ENCODE measurements at places on chromosomes 6 and 20.

- DNase-seq, result no peak
Measured at GRCh38 chr6:28659250-28659566, 133.5 kb downstream of the GPX5 start.

DNA sequence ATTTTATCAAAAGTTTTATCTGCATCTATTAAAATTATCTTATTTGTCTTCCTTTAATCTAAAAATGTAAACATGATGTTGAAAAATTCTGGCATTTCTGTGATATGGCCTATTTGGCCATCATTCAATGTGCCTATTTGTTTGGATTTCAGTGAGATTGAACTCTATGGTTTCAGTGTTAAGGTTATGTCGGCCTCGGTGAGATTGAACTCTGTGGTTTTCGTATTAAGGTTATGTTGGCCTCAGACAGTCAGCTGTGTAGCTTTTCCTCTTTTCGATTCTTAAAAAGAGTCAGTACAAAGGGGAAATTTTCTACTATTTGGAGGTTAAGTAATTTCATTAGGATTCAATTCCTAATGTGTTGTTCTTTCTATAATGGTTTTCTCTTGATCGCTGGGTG is 320.6 kb downstream of the PACRG start:
- DNase-seq, result no peak

DNA sequence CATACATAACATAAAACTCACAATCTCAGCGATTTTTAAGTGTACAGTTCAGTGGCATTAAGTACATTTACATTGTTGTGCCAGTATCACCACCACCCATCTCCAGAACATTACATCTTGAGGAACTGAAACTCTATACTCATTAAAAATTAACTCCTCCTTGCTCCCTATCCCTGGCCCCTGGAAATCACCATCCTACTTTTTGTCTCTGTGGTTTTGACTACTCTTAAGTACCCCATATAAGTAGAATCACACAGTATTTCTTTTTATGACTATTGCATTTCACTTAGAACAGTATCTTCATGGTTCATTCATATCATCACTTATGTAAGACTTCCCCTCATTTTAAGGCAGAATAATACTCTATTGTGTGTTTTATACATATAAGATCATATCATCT is 1108.1 kb downstream of the GRIK2 start:
- no peak for DNase-seq

DNA sequence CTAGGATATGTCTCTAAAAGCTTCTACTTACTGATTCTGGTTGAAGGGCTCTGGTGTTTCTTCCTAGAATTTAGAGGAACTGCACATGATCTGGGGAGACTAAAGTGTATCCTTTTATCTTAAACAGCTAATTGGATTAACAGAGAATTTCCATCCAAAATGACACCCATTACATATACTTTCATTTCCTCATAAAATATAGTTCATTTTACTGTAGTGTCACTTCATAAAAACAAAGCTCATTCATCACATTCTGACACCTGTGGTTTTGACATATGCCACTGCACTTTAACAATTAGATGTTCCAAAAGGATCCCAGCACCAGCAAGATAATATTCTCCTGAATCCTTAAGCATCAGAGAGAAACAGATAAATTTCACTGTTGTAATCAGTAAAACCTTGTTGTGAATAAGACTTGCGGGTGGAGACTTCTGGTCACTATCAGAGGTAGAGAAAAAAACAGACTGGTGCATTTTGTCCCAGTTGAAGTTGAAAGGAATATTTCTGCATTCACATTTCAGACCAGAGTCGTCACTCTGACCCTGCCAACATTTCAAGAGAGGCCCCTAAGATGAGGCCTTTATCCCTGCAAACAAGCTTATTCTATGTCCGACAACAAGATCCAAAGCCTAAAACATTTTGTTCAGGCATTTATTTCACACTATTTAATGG is 175.3 kb upstream of the BMP5 start:
- DNase-seq, result no peak

DNA sequence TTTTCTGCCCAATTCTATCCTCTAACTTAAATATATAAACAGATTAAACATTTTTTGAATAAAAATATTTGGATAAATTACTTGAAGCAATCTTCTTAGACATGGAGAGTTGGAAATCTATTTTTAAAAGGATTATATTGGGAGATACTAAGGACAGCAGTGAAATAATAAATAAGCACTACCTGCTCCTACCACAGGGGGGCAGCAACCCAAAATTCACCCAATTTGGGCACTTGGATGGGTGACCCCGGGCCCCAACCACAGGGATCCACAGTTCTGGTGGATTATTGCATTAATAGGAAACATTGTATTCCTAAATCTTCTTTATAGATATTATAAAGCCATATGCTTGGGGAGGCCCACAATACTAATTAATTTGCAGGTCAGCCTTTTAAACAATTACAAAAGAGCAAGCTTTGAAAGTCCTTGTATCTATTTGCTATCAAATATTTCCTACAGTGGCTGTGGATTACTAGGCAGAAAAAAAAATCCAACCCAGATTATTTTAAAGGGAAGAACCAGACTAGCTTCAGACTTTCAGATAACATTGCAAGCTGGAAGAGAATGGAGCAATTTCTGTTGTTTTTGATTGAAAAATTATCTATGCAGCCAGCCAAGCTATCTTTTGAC is 66.4 kb upstream of the PDE10A start:
- DNase-seq, result peak; percentile 82

DNA sequence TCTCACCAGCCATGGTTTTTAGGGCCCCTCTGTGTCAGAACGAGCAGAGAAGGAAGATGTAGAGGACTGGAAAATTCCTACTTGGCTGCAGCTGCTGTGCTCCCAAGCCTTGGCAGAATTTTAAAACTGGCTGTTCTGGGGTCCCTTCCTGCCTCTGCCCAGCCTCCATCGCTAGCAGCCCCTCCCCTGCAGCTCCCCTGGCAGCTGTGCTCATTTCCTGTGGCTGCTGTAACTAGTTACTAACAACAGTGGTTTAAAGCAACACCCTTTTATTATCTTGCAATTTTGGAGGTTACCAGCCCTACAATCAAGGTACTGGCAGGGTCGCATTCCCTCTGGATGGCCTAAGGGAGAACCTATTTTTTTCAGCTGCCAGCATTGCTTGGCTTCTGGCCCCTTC is 3.7 kb upstream of the CST11 start:
- no peak for DNase-seq

GRCh38 chr6:88919032-88919431 is 44.4 kb downstream of the RNGTT start:
- no peak for DNase-seq

- no peak for DNase-seq
Measured at GRCh38 chr6:24779416-24780016, 4.8 kb downstream of the GMNN start.

DNA sequence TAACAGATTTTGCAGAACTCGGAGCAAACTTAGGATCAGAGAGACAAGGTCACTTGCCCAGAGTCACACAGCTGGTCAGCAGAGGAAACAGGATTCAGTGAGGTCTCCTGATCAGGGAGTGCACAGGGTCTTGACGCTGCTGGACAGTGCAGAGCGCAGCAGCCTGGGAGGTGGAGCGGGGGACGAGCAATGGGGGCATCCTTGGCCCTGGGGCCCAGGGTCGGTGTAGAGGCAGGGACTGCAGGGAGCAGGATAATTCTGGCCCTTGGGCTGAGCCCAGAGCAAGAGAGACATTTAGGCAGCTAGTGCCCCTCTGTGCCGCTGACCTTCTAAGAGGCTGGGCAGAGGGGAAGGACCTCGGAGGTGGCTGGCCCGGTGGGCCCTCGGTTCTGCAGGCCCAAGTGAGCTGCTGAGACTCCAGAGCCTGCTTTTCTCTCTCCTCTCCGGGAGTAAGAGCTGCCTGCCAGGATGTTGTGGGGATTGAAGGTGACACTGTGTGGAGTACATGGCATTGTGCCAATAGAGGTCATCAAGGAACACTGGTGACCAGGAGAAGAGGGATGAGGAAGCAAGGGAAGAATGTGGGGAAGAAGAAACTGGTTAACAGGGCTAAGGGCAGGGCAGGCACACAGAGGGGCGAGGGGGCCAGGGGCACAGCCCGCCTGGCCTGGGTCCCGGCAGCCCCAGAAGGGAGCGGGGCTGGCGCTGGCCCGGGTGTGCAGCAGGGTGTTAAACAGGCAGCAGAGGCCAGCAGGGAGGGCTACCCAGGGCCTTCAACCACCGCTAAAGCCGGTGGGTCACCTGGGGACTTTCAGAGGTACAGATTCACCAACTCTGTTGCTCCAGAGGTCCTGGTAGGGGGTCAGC is 122.0 kb downstream of the AGPAT4 start:
- no peak for DNase-seq

DNA sequence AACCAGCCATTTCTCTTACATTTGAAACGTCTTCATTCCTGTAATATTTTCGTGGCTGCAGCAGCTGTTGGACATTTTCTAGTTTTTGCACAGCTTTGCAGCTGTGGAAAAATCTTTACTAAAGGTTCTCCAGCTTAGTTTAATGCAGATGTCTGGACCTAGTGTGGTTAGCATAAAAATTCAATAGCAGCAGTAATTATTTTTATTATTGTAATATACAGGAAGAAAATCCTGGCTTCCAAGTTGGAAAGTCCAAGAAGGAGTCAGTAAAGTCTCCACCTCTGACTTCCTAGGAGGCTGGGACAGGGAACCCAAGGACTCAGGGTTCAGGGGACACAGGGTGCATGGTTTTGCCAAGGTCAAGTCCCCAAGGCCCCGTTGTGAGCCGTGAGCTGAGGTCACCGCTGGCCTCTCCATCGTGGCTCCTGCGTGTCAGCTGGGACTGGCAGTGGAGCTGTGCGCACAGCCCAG is 230.6 kb downstream of the FNDC1 start:
- DNase-seq, result no peak

- peak; percentile 63 for DNase-seq
Measured at GRCh38 chr20:29878281-29878741, 1379.2 kb upstream of the DEFB115 start.

DNA sequence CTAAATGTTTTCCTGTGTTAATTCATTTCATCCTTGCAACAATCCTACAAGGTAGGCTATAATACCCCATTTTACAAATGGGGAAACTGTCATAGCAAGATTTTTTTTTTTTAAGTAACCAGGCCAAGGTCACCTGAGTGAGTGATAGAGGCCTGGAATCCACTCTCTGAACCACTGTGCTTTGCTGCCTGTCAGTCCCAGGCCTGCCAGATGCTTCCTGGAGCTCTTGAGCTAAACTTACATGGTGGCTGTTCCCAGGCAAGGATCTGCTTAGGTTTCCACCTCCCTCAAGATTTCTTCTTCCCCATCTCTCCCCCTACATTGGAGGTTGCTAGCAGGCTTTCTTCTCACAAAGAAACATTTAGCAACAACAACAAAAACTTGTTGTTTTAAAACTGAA is 32.7 kb upstream of the RNF8 start:
- DNase-seq, result no peak

- no peak for DNase-seq
Measured at GRCh38 chr6:99521633-99522151, 6.5 kb upstream of the USP45 start.

DNA sequence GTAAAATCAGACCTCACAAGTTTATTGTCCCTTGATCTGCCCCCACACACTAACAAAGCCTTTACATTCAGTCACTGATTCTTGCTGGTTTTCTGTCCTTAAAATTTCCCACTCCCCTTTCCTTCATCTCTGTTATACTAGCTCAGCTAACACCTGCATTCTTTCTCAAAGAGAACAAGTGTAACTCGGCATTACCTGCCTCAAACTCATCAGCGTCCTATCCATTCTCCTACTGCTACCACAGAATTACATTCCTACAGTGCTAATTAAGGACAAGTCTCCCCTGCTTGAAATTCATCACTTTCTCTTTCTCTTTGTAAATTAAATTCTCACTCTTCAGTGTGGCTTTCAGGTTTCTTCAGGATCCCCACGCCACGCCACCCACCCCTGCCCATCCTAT is 773.2 kb downstream of the FRK start:
- DNase-seq, result no peak

GRCh38 chr6:3377536-3378397 is 79.1 kb downstream of the SLC22A23 start:
- no peak for DNase-seq

DNA sequence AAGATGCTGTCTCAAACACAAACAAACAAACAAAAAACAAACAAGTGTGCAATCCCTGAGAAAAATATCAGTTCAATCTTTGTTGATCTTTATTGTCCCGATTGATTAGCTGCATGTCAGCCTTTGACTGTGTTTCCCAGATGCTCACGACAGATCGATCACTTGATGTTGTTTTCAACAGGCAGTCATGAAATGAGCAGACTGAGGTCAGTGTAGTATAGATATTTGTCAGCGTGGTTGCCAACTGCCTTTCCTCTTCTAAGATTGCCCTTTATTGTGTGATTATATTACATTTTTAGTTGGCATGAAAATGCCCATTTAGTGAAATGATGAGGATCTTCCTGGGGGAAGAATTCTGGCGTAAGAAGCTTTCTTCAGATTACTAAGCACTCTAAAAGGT is 25.6 kb downstream of the UTRN start:
- DNase-seq, result no peak

Data from osteoblast (primary cell).